NCI-H1092 treated with DMSO at 0.1 percent for 48 hours (cell line): ENCODE measurements at places on chromosomes 2 and 18.
A peak's percentile ranks its signal among the peaks of the same experiment; 100 is the strongest.

- peak; percentile 15 for DNase-seq
Observed at GRCh38 chr2:239246723-239247122, 154.1 kb downstream of the HDAC4 start.

DNA sequence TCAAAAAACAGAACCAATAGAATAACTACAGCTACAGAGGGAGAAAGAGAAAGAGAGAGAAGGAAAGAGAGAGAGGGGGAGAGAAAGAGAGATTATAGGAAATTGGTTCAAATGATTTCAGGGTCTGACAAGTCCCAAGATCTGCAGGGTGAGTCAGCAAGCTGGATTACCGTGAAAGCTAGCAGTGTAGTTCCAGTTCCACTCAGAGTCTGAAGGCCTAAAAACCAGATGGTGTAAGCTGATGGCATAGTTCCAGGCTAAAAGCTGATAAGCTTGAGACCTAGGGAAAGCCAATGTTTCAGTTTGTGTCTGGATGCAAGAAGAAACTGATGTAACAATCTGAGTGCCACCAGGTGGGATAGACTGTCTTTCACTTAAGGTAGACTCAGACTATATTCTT, 397.7 kb downstream of the TRIB2 start:
- no peak for DNase-seq

DNA sequence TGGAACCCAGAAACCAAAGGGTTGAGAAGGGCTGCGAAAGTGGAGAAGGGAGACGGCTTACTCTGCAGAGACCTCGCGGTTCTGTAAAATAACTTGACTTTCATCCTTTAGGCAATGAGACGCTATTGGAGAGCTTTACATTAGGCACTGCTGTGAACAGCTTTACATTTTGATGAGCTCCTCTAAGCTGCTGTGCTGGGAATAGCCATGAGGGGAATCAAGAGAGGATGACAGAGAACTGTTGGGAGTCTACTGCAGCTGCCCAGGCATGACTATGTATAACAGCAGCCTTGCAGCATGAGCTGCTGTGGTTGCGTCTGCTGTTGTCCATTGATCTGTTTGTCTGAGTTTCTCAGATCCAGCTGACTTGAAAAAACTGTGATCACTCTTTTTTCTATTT, 310.8 kb upstream of the MAP2 start:
- no peak for DNase-seq

DNA sequence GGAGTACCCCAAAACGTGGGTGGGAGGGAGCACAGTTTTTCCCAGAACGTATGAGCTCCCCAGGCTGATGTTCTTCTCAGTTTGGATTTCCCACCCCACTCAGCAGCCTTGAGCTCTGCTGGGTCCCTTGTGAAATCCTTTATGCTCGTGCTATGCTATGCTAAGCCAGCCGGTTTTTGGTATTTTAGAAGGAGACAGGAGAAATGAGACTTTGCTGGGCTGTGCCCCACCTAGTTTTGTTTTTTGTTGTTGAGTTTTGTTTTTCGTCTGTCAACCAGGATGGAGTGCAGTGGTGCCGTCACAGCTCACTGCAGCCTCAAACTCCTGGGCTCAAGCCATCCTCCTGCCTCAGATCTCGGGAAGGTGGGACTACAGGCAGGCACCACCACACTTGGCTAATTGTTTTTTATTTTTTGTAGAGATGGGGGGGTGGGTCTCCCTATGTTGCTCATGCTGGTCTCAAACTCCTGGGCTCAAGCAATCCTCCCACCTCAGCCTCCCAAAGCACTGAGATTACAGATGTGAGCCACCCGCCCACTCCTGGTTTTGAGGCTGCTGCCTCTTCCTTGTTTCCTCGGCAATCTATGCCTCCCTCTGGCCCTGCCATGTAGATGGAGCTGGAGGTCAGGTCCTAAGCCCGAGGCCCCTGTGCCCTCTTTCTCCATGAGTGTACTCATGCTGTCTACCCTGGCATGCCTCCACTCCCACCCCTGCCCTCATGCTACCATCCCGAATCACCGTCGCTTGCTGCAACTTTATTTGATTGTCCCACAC, 17.5 kb upstream of the MGAT4A start:
- no peak for DNase-seq

- DNase-seq: no peak
Observed at GRCh38 chr2:111116011-111116746, 4.5 kb upstream of the BCL2L11 start.

DNA sequence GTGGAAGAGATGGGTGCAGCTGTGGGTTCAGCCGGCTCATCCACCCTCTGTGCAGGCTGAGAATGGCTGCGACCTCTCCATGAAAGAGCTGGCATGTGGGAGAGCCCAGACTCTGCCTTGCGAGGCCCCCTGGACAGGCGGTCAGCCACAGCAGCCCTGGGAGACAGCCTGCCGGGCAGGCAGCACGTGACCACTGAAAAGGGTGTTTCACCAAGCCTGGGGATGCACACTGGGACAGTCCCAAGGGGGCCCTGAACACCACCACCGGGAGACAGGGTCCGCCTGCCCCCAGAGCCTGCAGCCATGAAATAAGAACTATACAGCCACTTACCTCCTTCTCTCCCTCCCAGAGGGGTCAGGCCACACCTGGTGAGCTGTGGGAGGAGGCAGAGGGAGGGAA, 11.5 kb downstream of the RFX8 start:
- DNase-seq: no peak

DNA sequence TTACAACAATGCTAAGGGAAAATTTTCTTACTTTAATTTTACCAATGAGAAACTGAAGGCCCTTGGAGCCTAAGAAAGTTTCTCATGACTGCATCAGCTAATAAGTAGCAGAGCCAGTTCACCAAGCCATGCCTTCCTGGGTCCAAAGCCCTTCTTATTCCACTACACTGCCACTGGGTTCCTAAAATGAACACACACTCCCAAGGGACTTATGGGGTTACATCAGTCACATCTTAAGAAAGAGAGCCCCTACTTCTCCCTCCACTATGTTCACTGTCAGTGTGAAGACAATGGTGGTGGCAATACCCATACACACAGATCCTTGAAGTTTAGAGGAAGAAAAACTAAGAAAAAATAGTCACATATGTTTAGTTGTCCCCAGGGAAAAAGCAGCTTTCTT, 20.6 kb downstream of the MBD2 start:
- DNase-seq: no peak

- DNase-seq: no peak
Observed at GRCh38 chr18:22465859-22466457, 48.2 kb upstream of the CTAGE1 start.

DNA sequence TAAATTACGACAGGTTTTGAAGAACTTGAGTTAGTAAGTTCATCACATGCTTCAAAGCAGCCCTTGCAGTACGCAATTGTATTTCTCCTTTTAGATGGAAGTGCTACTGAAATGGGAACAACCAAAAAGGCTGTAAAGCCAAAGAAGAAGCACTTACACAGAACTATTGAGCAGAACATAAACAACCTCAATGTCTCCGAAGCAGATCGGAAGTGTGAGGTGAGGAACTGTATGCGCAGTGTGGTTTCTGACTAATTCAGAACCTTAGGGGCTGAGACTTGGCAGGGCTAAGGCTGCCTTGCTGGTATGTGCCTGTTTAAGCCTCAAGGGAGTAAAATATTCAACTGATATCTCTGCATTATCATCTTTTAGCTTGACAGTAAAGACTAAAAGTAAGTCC, 8.4 kb downstream of the NCAPH start:
- DNase-seq: no peak

DNA sequence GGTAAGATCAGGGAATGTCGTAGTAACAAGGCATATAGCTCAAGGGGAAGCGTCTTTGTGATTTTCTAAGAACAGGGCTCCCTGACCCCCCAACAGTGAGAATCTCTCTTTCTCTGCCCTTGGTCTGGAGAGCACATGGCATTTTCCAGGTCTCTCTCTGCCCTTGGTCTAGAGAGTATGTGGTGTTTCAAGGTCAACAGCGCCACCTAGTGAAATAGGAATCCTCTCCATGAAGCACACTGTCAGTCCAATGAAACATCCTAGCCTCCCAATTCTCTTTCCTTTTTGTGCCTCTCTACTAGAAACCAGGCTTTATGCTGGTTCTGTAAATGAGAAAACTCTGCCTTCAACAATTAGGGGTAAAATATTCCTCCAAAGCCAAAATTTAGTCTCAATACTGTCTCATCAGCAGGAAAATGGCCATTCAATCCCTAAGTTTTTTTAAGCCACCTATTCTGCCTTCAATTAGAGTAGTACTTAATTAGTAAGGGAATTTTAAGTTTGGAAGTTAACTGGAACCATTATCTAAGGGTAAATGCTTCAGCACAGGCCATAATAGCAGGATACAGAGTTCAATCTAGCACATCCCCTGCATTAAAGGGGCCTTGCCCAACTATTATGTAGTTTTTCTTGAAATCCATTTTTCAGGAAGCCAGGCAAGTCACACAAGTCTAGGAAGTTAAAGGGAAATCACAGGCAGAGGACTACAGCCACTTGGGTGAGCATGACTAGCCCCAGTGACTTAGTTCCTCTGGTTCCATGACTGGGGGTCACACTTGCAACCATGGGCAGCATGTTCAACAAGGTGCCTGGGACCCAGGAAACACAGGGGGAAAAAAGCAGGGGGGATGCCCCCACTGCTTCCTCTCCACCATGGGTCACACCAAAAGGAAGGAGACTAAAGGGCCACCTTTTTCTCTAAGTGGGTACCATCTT, 12.4 kb downstream of the DYM start:
- peak; percentile 21 for DNase-seq

DNA sequence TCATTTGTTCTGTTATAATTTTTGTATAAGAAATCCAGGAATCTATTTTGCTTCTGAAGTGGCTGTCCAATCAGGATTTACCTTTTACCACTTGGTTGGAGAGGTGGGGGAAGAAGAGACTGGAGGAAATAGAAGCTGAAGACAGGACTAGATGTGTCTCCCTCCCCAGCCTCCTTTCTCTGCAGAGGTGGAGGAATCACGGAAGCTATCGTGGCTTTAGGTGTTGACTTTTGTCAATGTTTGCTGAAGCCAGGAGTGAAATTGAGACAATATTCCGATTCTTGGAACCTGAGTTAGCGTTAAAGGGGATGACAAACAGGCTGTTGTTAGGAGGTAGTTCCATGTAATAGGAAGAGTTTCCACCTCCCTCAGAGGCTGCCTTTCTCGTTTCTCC, 43.5 kb downstream of the PDCL3 start:
- no peak for DNase-seq

- DNase-seq: no peak
Observed at GRCh38 chr2:118222672-118223421, 134.6 kb downstream of the INSIG2 start.

- DNase-seq: no peak
Observed at GRCh38 chr2:159010963-159011362, 42.5 kb downstream of the TANC1 start.

DNA sequence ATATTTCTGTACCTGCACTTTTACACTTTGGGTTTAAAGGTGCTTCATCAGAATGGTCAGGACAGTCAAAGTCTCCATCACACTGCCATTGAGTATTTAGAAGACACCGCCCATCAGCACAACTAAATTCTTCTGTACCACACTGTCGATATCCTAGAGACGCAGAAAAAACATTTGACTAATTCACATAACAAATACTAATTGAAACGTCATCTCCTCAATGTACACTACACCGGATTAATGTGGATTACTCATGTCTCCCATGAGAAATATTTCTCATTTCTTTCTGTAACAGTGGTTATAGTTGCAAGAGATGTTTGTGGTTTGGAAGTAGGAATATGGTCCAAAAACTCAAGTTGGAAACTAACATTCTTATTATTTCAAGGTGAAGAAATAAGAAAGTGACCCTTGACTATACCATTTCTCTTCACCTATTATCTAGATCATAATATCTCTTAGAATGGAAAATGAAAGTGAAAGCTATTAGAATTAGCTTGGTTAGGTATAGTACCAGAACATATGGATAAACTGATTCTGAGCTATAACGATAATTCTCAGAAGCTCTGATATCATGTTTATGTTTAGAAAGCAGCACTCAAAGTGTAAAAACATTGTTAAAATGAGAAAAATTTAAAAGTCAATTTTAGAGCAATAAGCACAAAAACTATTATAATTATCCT, 1627.7 kb downstream of the LRP1B start:
- no peak for DNase-seq

GRCh38 chr2:2286592-2286991, 44.5 kb downstream of the MYT1L start:
- peak; percentile 63 for DNase-seq

GRCh38 chr18:59263661-59264060, 9.6 kb downstream of the RAX start:
- DNase-seq: no peak

GRCh38 chr2:35787302-35788031, 568.1 kb upstream of the CRIM1 start:
- DNase-seq: no peak

- no peak for DNase-seq
Observed at GRCh38 chr2:108813732-108814131, 27.2 kb downstream of the CCDC138 start.

- DNase-seq: no peak
Observed at GRCh38 chr2:38835015-38835601, 40.6 kb downstream of the DHX57 start.

DNA sequence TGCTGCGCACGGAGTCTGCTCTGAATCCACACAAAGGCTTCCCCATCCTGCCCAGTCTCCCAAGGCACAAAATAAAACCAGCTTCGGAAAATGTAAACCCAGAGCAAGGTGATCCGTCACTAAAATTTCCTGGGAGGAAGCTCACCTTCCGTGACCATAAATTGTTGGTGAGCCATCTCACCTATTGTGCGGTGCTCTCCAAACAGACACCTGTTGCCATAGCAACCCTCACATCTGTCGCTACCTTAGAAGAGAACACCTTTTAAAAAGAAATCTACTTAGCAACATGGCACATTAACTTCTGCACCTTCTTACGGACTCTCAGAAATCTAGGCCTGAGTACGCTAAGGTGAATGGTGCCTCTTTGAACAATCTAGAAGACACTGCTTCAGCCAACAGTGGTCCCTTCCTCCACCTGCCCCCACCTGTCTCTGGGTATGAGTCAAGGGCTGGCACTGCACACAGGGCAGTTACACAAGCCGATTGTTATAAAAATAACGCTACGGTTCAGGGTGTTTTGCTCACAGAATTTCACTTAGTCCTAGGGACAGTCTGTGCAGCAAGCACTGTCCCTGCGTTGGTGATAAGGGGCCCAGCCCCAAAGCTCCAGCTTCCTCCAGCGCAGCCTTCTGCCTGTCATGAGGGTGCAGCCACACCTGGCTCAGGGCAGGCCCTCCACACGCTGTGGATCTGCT, 114.9 kb upstream of the ID2 start:
- DNase-seq: peak; percentile 15
